ENCODE measurements at places on chromosomes 3 and 15. TPM values are rescaled to one million over a fixed set of nuclear protein-coding genes. Genes with fewer than 3 reads are reported as not detected.
A peak's percentile ranks its signal among the peaks of the same experiment; 100 is the strongest.

- DNase-seq = peak; percentile 26
These were observed 10.6 kb upstream of the PARL start for GRCh38 chr3:183895296-183895695.

The TRPM1 gene
- total RNA-seq = not detected

The MORC1 gene
- 0.20 TPM for total RNA-seq

- no peak for DNase-seq
These were observed 58.3 kb downstream of the EPHB3 start for GRCh38 chr3:184619787-184620430.

GRCh38 chr15:85795337-85796305 is 896 bp upstream of the KLHL25 start:
- DNase-seq = no peak

DNA sequence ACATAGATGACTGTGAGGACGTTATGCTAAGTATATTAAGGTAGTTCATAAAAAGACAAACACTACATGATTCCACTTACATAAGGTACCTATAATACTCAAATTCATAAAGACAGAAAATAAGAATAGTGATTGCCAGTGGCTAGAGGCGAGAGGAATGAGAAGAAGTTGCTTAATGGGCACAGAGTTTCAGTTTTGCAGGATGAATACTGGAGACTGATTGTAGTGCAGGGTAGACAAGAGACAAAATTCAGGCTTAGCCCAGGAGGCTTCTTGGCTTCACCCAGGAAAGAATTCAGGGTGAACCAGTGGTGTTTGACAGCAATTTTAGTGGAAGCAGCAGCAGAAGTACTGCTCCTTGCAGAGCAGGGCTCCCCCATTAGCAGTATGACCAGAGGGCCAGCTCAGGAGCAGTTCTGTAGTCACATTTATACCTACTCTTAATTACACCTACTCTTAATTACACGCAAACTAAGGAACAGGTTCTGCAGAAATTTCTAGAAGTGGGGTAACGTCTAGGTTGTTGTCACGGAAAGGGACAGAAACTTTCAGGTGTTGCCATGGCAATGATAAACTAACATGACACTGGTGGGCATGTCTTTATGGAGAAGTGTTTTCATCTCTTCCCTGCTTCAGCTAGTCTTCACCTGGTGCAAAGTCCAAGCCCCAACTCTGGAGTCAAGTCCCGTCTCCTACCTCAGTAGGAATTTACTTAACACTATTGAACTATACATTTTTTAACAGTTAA is 55.2 kb downstream of the TBL1XR1 start:
- no peak for DNase-seq

The SATB1 gene
- 48.5 TPM for total RNA-seq

The CNTN3 gene
- 1.8 TPM for total RNA-seq

DNA sequence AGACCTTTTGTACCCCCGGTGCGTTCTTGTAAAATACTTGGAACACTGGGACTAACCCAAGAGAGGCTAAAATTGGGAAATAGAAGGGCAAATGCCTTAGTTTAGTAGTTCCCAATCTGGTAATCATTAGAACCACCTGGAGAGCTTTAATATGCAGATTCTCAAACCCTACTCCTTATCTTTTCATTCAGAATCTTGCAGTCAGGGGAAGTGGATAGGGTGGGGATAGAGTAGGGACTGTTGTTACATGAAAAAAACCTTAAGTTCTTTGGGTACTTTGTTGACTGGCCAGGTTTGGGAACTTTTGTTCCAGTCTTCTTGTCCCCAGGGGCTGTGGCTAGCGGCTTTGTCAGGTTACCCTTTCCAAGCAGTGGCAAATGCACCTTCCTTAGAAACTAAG is 15.9 kb downstream of the MAPKBP1 start:
- DNase-seq = no peak

The FRG2C gene
- total RNA-seq = not detected

DNA sequence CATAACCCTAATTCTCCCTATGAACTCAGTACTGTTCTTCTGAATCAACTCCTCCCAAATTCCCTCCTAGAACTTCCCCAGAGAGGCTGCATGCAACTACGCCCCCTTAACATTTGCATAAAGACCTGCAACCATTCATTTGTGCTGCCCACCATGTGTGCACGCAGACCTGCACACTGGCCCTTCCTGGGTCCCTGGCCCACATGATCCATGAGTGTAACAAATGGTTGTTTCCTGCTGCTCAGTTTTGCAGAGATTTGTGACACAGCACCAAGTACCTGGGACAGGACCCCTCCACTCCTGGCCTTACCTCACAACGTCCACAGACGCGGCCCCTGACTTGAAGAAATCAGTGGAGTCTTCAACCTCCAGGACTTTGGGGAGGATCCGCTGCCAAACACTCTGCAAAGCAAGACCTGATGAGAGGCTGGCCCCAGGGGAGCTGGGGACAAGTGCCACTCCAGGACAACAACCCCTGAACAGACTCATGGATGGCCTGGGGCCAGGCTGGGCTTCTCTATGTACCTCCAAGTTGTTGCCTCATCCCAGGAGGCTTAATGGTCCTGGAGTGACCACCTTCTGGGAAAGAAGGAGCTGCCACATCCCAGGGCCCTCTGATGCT is 33.8 kb downstream of the ALDH1L1 start:
- DNase-seq = no peak

DNA sequence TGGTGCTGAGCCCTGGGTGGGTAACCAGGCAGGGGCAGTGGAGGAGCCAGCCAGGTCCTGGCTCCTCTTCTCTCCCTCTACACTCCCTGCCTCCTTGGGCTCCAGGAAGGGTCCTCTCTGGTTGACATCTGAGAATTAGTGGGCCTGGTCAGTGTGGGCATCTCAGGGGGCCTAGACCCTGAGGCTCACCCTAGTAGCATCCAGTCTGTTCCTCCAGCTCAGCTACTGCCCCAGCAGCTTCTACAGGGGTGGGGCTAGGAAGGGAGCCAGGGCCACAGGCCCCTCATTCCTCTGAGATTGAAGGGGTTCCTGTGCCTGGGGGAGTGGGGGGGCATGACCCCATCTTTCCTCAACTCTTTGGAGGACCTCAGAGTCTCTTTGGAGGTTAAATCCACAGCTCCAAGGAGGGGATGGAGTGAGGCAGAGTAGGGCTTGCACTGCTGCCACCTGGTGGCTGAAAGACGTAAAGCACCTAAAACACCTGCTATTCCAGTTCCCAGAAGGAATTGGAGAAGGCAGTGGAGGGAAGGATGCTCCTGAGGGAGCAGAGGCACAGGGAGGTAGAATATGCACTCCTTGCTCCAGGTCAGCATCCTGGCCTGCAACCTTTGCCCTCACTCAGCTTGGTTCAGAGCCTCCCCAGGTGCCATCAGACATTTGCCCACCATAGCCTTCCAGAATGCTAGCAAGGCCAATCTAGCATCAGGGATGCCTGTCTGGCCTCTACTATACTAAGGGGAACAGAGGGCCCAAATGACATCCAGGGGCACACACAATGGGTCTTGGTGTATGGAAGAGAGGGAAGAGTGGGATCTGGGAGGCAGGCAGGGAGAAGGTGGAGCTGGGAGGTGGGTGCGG is 25.1 kb downstream of the C3orf18 start:
- peak; percentile 84 for DNase-seq

DNA sequence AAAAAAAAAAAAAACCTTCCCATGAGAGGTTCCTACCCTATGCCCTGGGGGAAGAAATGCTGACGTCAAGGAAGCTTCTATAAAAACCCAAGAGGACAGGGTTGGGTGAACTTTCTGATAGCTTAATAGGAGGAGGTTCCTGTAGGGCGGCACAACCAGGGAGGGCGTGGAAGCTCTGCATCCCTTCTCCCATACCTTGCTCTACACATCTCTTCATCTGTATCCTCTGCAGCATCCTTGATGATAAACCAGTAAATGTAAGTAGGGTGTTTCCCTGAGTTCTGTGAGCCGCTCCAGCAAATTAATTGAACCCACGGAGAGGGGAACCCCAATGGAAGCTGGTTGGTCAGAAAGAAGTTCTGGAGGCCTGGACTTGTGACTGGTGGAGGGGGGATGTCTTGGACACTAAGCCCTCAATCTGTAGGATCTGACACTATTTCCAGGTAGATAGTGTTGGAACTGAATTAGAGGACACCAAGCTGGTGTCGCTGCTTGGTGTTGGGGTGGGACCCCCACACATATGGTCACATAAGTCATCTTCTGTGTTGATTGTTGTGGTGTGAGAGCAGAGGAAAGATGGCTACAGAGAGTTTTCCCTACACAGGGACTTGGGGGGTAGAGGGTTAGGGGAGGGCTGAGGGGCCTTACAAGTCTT is 91.5 kb downstream of the ST6GAL1 start:
- no peak for DNase-seq

- DNase-seq = no peak
These were observed 643.7 kb upstream of the NAALADL2 start for GRCh38 chr3:174215456-174215855.

The STRC gene
- total RNA-seq = 1.3 TPM

- DNase-seq = no peak
These were observed 27.2 kb downstream of the VEPH1 start for GRCh38 chr3:157475921-157476414.

GRCh38 chr3:46862369-46863025 is 747 bp downstream of the MYL3 start:
- no peak for DNase-seq

DNA sequence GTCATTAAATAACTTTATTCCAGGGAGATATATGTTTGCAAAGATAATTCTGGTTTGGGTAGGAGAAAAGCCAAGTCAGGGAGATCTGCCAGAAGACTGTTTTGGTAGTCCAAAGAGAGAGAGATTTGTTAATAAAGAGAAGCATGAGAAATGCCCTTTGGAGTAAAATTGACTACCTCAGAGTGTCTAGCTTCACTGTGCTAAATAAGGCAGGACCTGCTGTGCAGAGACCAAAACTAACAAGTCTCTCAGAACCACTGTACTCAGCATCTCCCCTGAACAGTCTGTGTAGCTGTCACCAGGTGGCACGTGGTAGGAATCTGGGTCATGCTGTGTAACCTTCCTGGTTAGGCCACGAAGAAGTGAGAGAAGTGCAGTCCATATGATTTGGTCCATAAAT is 31.6 kb upstream of the SLC35G2 start:
- no peak for DNase-seq

The UROC1 gene
- total RNA-seq = not detected

All from tibial nerve (tissue), 4 donors.